ENCODE measurements at places on chromosomes 2 and 18.

DNA sequence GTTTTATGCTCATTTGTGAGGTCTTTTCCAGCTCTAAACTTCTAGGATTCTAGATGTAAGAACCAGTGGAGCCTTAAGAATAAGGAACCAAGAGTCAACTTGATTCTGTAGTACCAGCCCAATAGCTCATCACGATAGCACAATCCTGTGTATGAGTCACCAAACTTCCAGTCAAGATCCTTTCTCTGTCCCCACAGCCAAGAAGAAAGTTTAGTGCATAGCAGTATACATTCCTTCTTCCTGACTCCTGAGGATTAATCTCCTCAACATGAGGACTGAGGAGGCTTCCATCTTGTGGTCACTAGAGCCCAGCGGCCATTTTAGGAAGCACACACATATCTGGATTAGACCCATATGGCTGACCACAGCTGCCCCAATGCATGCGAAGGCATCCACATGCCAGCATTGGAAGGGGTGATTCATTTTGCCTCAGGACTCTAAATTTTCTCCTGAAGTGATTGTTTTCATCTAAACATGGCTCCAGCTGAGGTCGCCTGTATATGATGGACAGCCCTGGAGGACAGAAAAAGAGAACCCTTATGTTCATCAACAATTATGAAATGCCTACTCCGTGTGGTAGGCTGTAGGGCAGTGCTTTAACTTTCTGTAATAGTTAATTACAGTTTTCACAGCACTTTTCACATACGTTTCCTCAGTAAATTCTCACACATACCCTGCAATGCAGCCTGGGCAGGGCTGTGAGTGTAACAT lies 53.5 kb downstream of the RASGRP3 start:
- DNase-seq = peak; percentile 81

- no peak for DNase-seq
Observed at GRCh38 chr2:172087207-172087779, 2.0 kb downstream of the DLX1 start.

GRCh38 chr2:215756346-215756730 lies 257.0 kb downstream of the MREG start:
- DNase-seq = no peak

- peak; percentile 100 for DNase-seq
Observed at GRCh38 chr2:96556441-96557330, 20.1 kb downstream of the ARID5A start.

DNA sequence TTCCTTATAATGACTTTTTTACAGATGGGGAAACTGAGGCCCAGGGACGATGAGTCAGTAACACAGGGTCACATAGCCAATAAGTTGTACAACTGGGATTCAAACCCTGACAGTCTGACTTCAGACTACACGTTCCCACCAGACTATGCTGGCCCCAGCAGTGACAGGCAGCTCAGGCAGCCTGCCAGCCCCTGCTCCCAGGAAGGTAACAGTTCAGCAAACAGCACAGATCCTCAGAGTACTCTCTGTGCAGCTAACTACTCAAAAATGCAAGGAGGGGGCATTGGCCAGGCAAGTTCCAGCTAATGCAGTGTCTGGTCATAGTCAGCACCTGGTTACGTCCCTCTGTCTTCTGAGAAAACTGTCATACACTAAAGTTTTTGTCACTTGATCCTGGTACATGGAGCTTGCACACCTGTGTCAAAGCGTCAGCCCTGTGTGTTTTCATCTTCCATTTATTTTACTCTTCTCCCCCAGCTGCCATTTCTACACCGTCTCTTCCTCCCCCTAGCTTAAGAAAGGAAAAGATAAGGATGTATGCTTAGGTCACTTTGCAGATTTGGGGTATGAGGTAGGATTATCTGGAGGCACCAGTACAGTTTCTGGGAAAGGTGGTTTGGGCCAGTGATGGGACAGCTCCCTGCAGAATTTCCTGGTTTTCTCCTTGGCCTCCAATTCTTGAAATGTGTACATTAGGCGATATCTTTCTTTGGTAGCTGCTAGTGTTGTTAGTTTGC lies 4.5 kb downstream of the SMARCAL1 start:
- DNase-seq = no peak

GRCh38 chr2:37842732-37843440 lies 82.2 kb upstream of the RMDN2 start:
- DNase-seq = no peak

GRCh38 chr2:40178171-40178778 lies 273.6 kb downstream of the SLC8A1 start:
- no peak for DNase-seq

GRCh38 chr2:132280912-132281311 lies 119.2 kb upstream of the ANKRD30BL start:
- DNase-seq = no peak

DNA sequence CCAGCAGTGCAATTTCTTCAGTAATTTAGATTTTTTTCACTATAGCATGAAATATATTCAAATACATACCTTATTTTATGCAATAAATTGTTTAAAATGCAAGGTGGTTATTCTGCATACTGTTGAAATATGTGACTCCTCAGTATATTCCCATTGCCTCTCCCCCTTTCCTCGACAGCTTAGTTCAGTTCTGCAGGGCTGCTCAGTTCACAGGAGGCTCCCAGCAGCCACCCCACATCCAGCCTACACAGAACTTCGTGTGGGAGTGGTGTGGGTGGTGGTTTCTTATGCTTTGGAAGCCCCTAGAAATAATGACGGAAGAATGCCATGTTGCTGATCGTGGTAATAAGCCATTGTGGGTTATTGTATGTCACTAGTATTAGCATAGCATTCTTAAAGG lies 79.7 kb downstream of the FAM210A start:
- no peak for DNase-seq

GRCh38 chr2:163171786-163172530 lies 333.4 kb upstream of the KCNH7 start:
- no peak for DNase-seq

GRCh38 chr2:23669413-23670244 lies 257.3 kb downstream of the ATAD2B start:
- DNase-seq = peak; percentile 89

GRCh38 chr2:171309455-171310286 lies 124.1 kb downstream of the METTL8 start:
- no peak for DNase-seq

GRCh38 chr2:238796223-238796885 lies 51.5 kb upstream of the TWIST2 start:
- no peak for DNase-seq
